ENCODE measurements at places on chromosomes 4 and X.

DNA sequence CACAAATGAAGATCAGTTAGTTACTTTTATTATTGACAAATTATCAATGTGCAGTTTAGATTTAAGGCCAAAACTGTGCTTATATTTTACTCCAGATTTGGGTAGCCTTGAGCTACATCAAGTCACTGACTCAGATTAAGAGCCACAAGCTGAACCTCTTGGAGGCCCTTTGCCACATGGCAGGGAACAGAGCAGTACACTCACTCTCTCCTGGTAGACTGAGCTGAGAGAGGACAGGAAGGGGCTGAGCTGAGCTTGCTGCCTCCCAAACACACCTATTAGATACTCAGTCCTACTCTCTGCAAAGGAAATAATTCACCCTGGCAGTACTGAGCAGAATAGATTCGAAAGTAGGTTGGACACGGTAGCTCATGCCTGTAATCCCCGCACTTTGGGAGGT is 7.8 kb downstream of the STAP1 start:
- DNase-seq: no peak

- no peak for DNase-seq
These were observed 376.7 kb upstream of the KLHL4 start for GRCh38 chrX:87140800-87141483.

DNA sequence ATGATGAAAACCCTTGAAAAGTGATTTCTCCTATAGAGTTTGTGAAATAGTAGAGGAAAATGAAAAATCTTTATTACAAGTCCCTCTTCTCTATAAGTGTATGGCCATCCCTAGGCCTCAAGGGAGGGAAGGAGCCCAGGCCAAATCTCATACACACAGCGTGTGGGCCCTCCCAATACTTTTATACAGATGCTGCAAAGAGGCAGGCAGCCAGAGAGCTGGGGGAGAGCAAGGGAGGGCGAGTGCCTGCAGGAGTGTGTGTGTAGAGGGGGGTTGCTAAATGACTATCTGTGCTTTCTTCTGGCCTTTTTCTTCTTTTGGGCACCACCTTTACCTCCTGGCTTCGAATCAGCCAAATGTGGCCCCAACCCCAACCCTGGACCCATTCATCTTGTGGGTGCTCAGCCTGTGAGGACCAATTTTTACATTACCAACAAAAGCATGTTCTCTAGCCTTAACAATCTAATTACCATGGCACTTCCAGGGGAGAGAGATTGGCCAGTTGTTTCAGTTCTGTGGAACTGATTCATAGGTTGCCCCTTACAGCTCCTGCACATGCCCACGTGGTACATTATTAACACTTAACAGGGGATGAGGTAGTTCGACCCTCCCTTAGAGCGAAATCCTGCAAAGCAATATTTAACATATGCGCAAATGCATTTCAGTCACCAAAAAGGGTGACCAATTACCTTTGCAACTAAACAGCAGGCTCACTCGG is 2.0 kb downstream of the GPC3 start:
- DNase-seq: no peak

- no peak for DNase-seq
These were observed 57.2 kb upstream of the BEX4 start for GRCh38 chrX:103157496-103158316.

GRCh38 chr4:162422312-162422711 is 258.5 kb upstream of the FSTL5 start:
- DNase-seq: no peak

DNA sequence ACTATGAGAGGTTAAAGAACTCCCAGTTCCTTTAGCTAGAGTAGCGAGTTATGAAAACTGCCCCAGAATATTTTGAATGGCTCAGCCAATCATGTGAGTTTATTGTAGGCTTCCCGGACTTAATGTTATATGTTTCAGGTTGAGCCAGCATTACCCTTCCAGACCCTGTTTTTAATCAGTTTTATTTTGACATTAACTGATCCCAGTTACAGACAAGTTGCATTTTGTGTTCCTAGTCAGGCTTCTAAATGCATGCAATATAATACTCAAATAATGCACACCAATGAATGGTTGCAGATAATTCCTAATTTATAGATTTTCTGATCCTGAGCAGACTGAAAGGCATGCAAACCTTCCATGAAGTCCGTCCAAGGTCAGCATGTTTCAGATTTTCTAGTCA is 57.8 kb downstream of the EDNRA start:
- DNase-seq: no peak

DNA sequence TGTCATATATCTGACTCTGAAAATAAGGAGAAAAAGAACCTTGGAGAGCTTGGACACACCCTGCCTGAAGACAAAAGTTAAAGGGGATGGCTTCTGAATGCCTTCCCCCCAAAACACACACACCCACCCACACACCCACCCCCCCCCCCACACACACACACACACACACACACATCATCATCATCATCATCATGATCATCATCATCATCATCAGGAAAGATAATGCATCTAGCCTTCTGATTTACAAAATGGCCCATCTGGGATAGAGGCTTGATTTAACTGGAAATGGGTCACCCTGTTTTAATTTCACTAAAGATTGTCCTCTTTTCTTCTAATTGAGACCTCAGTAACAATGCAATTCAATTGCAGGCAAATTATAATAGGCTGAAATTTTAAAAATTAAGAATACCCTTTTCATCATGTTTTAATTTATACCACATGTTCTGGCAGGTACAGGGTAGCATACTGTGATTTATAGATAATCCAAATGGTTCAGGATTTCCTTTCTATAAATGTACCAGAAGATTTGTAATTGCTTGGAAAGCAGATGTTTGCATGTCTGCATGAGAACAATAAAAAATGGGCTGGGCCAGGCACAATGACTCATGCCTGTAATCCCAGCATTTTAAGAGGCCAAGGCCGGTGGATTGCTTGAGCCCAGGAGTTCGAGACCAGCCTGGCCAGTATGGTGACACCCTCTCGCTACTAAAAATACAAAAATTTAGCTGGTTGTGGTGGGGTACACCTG is 56.5 kb downstream of the TRIM2 start:
- DNase-seq: no peak

GRCh38 chr4:143354990-143355389 is 18.3 kb downstream of the GAB1 start:
- no peak for DNase-seq

DNA sequence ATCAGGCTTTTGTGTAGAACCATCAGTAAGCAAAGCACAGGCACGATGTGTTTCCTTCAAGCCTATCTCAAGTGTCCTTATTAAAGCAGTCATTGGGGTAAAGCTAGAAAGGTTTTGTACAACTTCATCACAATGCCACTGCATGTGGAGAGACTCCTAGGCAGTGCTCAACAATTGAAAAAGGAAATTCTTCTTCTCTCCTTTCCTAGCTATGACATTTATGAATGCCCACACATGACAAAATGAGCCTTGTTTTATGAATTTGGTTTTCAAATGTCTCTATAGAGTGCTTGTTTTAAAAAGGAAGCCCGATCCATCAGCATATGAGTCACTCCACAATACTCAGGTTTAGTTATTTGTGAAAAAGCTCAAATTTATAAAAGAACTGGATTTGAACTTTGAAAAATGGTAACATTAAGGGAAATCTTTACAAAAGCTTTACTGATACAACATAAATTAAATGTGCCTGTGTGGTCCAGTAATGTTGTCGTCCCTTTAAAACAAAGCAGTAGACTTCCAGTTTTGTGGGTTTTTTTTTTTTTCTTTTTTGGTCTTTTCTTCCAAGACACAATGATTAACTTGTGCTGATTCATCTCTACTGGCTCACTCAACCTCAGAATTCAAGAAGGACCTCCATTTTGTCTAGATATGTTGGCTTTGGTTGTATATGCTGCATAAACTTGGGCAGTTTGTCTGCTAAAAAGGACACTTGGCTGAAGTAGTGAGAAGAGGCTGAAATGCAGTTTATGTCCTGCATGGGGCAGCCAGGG is 273.8 kb downstream of the GASK1B start:
- no peak for DNase-seq

DNA sequence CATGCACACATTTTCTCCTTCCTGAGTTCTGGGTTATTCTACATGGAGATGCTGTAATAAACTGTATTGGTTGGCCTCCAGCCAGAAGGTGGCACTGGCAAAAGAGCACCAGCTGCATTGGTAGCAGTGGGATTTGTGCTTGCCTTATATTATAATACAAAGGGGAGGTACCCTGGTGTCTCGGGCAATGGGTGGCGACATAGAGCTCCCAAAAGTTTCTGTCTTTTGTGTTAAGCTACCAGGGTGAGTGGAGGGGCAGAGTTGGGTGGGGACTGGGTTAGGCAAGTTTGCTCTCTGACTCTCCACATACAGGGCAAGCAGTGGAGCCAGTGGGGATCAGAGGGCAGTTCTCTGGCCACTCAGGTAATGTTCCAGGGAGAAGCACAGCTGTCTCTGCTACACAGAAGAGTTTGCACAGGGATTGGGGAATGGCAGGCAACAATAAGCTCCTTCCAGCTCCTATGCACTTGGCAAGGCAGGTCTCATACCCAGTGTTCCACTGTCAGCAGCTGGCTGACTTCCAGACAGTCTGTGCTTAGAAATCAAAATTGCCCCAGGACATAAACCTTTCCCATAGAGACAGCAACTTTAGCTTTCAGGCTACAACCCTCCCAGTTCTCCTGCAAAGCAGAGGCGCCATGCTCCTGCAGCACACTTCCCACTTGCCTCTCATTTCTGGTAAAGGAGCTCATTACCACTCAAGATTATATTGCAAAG is 463.9 kb upstream of the PCDH7 start:
- no peak for DNase-seq

Data from NCI-H1048 (cell line).